ENCODE measurements at places on chromosomes 1 and 21. TPM values are rescaled to one million over a fixed set of nuclear protein-coding genes. Genes with fewer than 3 reads are reported as not detected.

The A3GALT2 gene
- total RNA-seq: not detected

The SPRR2G gene
- not detected for total RNA-seq

The ZNF695 gene
- 2.0 TPM for total RNA-seq

The KRTAP13-2 gene
- total RNA-seq: not detected

The MSH4 gene
- 0.35 TPM for total RNA-seq

The PTPN7 gene
- total RNA-seq: not detected

The LAMC1 gene
- 1,153 TPM for total RNA-seq

The PCP4 gene
- total RNA-seq: not detected

The TCHH gene
- total RNA-seq: 0.08 TPM

The C1orf56 gene
- total RNA-seq: 0.98 TPM

The KCNJ10 gene
- total RNA-seq: not detected

The SYCP1 gene
- not detected for total RNA-seq

The RHOU gene
- 0.45 TPM for total RNA-seq

The GIPC2 gene
- total RNA-seq: 0.59 TPM

The C1orf53 gene
- 3.6 TPM for total RNA-seq

The FMO2 gene
- 6.2 TPM for total RNA-seq

The SYDE2 gene
- 3.3 TPM for total RNA-seq

The RHBDL2 gene
- 0.59 TPM for total RNA-seq

The ARHGEF16 gene
- 0.23 TPM for total RNA-seq

The CSMD2 gene
- 3.7 TPM for total RNA-seq

The AADACL3 gene
- not detected for total RNA-seq

The GCSAML gene
- not detected for total RNA-seq

The C1orf167 gene
- total RNA-seq: 1.6 TPM

The NUP210L gene
- 0.12 TPM for total RNA-seq

The DIRAS3 gene
- total RNA-seq: 3.8 TPM

The NCAM2 gene
- 0.45 TPM for total RNA-seq

The KLHL20 gene
- total RNA-seq: 32.4 TPM

The LRRC40 gene
- total RNA-seq: 6.4 TPM

The VWA5B1 gene
- total RNA-seq: not detected

The ADORA1 gene
- under 0.01 TPM for total RNA-seq

The ACTL8 gene
- total RNA-seq: 0.47 TPM

The TENT5C gene
- total RNA-seq: 2.2 TPM

The BARHL2 gene
- total RNA-seq: not detected

The CD53 gene
- not detected for total RNA-seq

The KIF14 gene
- total RNA-seq: 2.0 TPM

The FAM78B gene
- total RNA-seq: under 0.01 TPM

The GLIS1 gene
- total RNA-seq: 0.30 TPM

The SPRR5 gene
- not detected for total RNA-seq

The FAM72D gene
- 0.68 TPM for total RNA-seq

The SPOCD1 gene
- 7.0 TPM for total RNA-seq

The CACHD1 gene
- total RNA-seq: 6.7 TPM

The MROH9 gene
- total RNA-seq: 0.15 TPM

The DIPK1A gene
- total RNA-seq: 5.0 TPM

The IL20 gene
- total RNA-seq: not detected

The COL16A1 gene
- 119 TPM for total RNA-seq

The C1orf185 gene
- not detected for total RNA-seq

The AXDND1 gene
- total RNA-seq: 0.47 TPM

Data from smooth muscle cell of the coronary artery (primary cell).